ENCODE measurements at places on chromosomes 2 and 18.

DNA sequence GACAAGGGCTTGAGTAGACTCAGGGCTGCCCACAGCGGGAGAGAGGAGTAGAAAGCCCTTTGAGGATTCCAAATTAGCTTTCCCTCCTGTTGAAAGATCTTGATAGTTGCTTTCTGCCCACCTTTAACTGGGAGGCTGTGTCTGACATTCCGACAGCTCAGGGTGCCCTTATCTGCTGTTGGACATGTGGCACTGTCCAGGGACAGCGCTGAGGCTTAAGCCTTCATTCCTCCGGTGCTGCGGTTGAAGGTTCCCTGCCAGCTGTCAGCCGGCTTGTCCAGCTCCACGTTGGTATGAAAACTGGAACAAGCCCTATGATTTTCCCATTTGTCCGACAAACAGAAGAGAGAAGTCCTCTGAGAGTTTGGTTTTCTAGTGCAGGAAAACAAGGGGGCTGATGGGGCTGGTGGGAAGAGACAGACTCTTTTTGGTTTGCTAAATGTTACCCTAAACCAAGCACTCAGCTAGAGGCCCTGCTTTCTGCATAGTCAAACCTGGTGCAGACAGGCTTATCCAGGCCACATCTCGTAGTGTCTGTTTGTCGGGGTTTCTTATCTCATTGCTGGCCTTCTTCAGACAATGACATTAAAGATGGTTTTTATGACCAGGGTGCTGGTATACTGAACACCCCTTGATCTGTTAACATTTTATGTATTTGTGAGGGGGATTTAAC lies 24.5 kb downstream of the GREB1 start:
- DNase-seq = no peak

DNA sequence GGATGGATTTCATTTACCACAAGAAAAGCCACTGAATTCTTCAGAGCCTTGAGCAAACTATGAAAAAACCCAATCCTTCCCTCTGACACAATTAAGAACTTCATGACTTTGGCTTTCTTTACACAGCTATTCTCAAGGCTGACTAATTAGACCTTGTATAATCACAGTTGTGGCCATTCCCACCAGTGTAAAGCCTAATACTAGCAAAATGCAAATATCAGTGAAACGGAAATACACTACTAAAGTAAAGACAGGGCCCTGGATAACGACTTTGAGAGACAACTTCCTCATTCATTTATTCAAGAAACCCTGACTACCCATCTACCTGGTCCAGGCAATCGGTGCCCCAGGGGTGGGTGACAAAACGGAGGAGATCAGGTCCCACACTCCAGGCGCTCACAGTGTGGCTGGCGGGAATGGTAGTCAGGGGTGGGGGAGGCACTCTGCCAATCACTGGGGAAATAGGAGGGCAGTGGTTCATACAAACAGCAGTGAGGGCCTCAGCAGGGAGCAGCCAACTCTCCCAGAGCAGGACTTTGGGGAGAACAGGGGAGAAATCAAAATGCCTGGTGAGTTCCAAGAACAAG lies 28.1 kb downstream of the TMEM163 start:
- DNase-seq = no peak

GRCh38 chr2:202782940-202783558 lies 88.5 kb downstream of the ICA1L start:
- DNase-seq = no peak

DNA sequence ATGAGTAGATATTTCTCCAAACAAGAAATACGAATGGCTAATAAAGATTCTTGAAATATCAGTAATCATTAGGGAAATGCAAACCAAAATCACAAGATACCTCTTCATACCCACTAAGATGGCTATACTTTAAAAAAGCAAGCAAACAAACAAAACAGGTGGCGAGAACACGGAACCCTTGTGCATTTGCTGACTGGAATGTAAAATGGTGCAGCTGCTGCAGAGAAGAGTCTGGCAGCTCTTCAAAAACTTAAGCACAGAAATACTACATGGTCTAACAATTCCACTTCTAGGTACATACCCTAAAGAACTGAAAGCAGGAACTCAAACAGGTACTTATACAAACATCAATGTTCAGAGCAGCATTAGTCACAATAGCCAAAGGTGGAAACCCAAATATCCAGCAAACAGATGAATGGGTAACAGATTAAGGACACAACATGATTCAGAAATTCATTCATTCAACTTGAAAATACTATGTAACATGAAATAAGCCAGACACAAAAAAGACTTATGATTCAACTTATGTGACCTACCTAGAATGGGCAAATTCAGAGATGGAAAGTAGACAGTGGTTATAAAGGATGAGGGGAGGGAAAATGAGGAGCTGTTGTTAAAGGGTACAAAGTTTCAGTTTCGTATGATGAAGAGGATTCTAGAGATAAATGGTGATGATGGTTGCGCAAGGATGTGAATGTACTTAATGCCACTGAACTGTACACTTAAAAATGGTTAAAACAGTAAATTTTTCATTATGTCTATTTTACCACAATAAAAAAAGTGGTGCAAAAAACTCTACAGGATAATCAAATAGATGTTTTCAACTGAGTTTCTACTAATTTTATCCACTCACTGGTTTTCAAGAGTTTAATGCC lies 26.9 kb upstream of the GPR75 start:
- no peak for DNase-seq

DNA sequence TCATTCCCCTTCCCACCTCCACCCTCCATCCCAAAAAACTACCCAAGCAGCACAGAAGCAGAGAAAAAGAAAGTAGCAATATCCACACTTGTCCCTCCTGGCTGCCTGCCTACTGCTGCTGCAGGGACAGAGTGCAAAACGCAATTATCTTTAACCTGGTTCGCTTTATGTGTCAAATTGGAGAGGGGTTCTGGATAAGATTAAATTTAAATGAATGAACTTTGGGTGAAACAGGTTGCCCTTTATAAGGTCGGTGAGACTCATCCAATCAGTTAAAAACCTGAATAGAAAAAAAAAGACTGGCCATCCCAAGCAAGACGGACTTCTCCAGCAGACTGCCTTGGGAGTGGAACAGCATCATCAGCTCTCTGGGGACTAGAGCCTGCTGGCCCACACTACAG lies 62.6 kb downstream of the ANKRD44 start:
- no peak for DNase-seq

DNA sequence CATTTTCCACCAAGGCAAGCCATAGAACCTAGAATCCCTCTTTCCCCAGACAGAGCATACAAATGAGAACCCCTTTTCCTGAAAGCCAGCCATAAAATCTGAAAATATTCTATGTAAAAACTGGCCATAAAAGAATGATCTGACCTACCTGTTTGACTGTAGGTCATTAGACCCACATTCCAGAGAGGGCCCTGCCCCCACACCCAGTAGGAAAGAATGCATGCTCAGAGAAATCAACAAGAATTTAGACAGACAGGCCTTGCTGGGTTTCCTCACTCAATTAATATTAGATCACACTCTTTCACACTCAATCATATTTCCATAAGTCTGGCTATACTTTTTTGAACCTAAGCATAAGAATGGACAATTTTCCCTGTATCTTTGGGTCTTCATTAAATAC lies 929.5 kb downstream of the ERBB4 start:
- no peak for DNase-seq

- no peak for DNase-seq
Observed at GRCh38 chr2:223797811-223798721, 39.3 kb downstream of the AP1S3 start.

GRCh38 chr18:53375621-53376020 lies 848.8 kb downstream of the MBD2 start:
- no peak for DNase-seq

DNA sequence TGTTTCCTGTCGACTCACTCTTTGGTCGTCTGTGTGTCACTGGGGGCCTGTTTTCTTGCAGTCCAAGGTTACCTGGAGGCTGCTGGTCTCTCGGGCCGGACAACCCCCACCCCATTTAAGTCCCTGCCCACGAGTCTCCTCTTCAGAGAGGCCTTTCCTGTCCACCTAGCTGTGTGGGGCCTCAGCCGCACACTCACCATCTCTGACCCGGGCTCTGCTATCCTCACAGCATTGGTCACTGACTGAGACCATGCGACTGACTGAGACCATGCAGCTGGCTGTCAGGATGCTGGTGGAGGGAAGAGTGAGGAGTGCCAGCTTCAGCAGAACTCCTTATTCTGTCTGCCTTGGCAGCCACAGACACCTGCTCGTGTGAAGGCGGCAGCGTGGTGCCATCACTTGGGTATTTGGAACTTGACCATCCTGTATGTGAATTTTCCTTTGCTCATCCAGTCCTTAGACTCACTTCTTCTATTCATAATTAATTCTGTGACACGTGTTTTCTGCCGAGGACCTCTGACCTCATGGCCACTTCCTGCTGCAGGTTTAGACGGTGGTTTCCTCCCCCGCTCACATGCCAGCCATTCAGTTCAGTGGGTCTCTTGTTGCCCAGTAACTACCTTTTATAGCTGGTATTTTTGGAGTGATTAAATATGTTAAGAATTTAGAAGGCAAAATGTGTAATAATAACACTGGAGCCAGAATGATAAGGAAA lies 47.5 kb upstream of the ASB1 start:
- DNase-seq = no peak

- no peak for DNase-seq
Observed at GRCh38 chr2:179596018-179596417, 265.4 kb downstream of the ZNF385B start.

- DNase-seq = no peak
Observed at GRCh38 chr2:74181739-74182138, 3.1 kb upstream of the MOB1A start.

DNA sequence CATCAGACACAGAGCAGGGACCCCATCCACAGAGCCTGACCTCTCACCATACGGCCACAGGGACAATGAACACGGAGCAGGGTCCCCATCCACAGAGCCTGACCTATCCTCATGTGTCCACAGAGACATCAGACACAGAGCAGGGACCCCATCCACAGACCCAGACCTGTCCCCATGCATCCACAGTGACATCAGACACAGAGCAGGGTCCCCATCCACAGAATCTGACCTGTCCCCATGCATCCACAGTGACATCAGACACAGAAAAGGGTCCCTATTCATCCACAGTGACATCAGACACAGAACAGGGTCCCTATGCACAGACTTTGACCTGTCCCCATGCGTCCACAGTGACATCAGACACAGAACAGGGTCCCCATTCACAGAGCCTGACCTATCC lies 325.1 kb upstream of the RAB6C start:
- no peak for DNase-seq

DNA sequence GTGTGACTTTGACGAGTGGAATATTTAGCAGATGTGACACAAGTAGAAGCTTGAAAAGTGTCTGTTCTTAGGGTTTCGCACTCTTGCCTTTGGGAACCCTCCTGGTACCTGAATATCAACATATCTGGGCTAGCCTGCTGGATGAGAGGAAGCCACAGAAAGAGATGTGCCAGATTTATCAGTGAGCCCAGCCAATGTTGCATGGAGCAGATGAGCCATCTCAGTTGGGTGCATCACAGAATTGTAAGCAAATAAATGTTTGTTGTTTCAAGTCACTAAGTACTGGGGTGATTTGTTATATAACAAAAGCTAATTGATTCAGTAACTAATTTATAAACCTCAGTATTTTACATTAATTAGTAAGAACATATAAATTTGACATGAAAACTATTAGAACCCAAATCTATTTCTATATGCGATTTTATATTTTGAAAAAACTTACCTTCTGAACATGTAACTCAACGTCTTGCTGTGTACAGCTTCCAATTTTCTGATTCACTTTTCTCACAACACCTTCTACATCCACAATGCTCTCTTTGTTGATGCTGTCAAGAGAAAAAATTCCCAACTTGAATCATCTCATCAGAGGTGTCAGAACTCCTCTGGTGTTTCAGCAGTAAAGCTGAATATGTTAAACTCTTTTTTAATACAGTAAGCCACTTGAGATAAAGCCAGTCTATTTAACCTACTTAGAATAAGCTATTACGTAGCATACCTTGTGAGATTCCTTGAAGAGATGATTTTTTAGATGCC lies 42.3 kb downstream of the DARS1 start:
- no peak for DNase-seq

- DNase-seq = no peak
Observed at GRCh38 chr2:105714141-105714540, 30.6 kb upstream of the NCK2 start.

GRCh38 chr2:171813126-171813525 lies 80.9 kb downstream of the SLC25A12 start:
- DNase-seq = no peak

- DNase-seq = no peak
Observed at GRCh38 chr2:113276216-113276760, 2.4 kb downstream of the PAX8 start.

DNA sequence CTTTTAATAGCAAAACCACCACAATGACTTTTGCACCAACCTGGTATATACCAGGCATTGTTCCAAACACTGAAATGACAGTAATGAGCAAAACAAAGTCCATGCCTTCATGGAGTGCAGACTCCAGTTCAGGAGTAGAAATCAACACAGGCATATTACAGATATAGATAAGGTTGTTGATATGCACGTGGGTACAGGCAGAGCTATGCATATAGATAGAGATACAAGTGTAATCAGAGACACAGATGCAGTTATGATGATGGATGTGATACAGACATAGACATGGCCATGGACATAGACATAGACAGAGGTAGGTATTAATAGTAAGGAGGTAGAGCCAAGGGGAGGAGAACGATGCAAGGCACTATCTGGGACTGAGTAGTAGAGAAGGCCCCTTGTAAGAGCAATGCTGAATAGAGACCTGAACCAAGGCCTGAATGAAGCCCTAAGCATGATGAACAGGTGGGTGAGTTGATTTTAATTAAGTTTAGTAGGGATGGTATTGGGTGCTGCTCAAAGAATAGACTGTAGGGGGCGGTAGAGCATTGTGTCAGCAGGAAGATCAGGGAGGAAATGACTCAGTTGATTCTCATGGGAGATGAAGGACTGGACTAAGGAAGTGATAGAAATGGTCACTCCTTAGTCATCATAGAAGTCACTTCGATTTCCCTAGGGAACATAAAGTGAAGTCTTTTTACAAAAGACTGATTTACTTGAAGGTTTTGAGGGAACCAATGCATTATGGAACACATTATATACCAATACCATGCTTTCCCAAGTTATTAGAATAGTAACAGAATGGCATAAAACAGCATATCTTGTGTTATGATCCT lies 39.4 kb downstream of the CMPK2 start:
- no peak for DNase-seq

GRCh38 chr18:57326718-57327323 lies 25.5 kb upstream of the ST8SIA3 start:
- DNase-seq = no peak
